ENCODE measurements at places on chromosomes 1 and 21. TPM values are rescaled to one million over a fixed set of nuclear protein-coding genes. Genes with fewer than 3 reads are reported as not detected.
A peak's percentile ranks its signal among the peaks of the same experiment; 100 is the strongest.

GRCh38 chr1:15254559-15254958 is 7.5 kb downstream of the FHAD1 start:
- no peaks in the 10 kb centered on the region for H3K27me3 ChIP-seq
- H3K27ac ChIP-seq, result no peak overlapping the region
- H3K36me3 ChIP-seq, result no peaks in the 10 kb centered on the region
- H3K4me1 ChIP-seq, result no peaks in the 10 kb centered on the region
- no peak overlapping the region for H3K4me3 ChIP-seq

- H3K36me3 ChIP-seq, result peaks cover 28% of the 10 kb centered on the region
- H3K27me3 ChIP-seq, result no peaks in the 10 kb centered on the region
- H3K27ac ChIP-seq, result no peak overlapping the region
- peaks cover 23% of the 10 kb centered on the region for H3K4me1 ChIP-seq
Observed at GRCh38 chr1:11985851-11986250, 5.6 kb downstream of the MFN2 start.

- H3K27me3 ChIP-seq, result no peaks in the 10 kb centered on the region
- no peak overlapping the region for H3K4me3 ChIP-seq
- H3K4me1 ChIP-seq, result no peaks in the 10 kb centered on the region
- no peak overlapping the region for H3K27ac ChIP-seq
Observed at GRCh38 chr1:169318536-169319244, 48.9 kb downstream of the NME7 start.

GRCh38 chr1:32247983-32248889 is 1.2 kb downstream of the FAM167B start:
- peak; percentile 87 for DNase-seq
- no peaks in the 10 kb centered on the region for H3K27me3 ChIP-seq
- no peaks in the 10 kb centered on the region for H3K36me3 ChIP-seq
- peak overlapping the region; percentile 74 for H3K27ac ChIP-seq
- H3K4me1 ChIP-seq, result peaks cover 17% of the 10 kb centered on the region

- H3K36me3 ChIP-seq, result no peaks in the 10 kb centered on the region
- H3K27ac ChIP-seq, result no peak overlapping the region
- H3K27me3 ChIP-seq, result no peaks in the 10 kb centered on the region
- peak; percentile 20 for DNase-seq
- no peak overlapping the region for H3K4me3 ChIP-seq
- H3K4me1 ChIP-seq, result peaks cover 31% of the 10 kb centered on the region
Observed at GRCh38 chr1:14970115-14970798, 183.3 kb upstream of the TMEM51 start.

DNA sequence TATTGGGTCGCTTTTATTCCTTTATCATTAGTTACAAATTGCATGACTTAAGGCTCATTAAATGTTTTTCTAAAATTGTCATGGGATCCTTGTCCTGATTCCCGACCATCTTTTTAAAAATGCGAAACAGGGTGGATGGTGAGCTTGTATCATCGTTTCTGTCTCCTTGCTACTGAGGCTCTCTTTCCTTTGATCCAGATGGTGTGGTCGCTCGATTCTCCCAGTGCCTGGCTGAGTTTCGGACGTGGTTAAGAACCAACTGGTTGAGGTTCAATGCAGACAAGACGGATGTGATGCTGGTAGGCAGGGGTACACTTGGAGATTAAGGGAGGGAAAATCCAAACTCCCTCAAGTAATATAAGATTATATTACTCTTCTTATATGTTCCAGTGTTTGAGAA is 1.2 kb downstream of the MIER1 start:
- peak overlapping the region; percentile 90 for H3K27ac ChIP-seq
- no peaks in the 10 kb centered on the region for H3K27me3 ChIP-seq
- H3K4me1 ChIP-seq, result peaks cover 28% of the 10 kb centered on the region
- DNase-seq, result no peak
- no peaks in the 10 kb centered on the region for H3K36me3 ChIP-seq
- H3K4me3 ChIP-seq, result peak overlapping the region; percentile 33

GRCh38 chr1:90911353-90911752 is 110.5 kb downstream of the ZNF644 start:
- no peaks in the 10 kb centered on the region for H3K27me3 ChIP-seq
- no peaks in the 10 kb centered on the region for H3K4me1 ChIP-seq
- no peak overlapping the region for H3K4me3 ChIP-seq
- DNase-seq, result no peak
- no peaks in the 10 kb centered on the region for H3K36me3 ChIP-seq
- H3K27ac ChIP-seq, result no peak overlapping the region

GRCh38 chr1:119140177-119141019 is at the start of gene WARS2:
Gene WARS2, minus strand, starts transcription at chr1:119140653. Its CDS starts 9 bp downstream, at chr1:119140644.
- peak; percentile 97 for DNase-seq
- H3K27me3 ChIP-seq, result no peaks in the 10 kb centered on the region
- no peaks in the 10 kb centered on the region for H3K36me3 ChIP-seq
- peaks cover 20% of the 10 kb centered on the region for H3K4me1 ChIP-seq
- H3K27ac ChIP-seq, result peak within 1 kb of the TSS; percentile 92

GRCh38 chr1:216456682-216457081 is 33.4 kb upstream of the USH2A start:
- no peaks in the 10 kb centered on the region for H3K4me1 ChIP-seq
- DNase-seq, result no peak

DNA sequence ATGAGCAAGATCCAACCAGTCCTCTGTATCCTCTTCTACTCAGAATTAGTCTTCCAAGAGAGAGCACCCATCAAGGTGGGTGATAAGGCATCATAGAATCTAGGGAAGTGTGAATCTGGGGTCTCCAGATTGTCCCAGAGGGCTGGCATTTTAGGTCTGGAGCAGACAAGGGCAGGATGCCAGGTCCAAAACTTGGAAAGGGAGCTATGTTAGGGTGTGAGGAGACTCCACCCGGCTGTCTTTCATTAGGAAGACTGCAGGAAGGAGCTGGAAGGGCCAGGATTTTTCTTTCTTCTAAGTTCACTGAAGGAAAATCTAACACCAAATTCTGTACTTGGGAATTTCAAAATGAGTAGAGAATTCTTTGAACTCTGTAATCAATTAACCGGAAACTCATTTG is 86.1 kb upstream of the BMP8A start:
- H3K4me1 ChIP-seq, result peaks cover 47% of the 10 kb centered on the region
- peak; percentile 33 for DNase-seq

DNA sequence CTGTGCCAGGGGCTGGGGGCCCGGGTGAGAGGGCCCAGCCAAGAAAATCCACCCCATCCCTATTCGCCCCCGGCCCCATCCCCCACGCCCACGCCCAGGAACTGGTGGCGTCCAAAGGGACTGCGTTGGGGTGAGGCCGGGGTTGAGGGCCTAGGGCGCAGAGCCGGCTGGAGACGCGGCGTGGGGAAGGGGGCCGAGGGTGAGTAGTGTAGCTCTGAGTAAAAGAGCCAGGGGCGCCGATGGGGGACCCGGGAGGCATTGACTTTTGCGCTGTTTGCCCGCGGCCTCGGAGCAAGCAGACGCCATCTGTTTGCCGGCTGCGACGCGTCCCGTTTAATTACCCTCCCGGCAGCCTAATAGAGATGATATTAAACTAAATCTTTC is 3.5 kb upstream of the DMRTA2 start:
- peaks cover 8% of the 10 kb centered on the region for H3K4me1 ChIP-seq
- no peak for DNase-seq
- no peaks in the 10 kb centered on the region for H3K36me3 ChIP-seq
- H3K27ac ChIP-seq, result no peak overlapping the region
- H3K27me3 ChIP-seq, result peaks cover 84% of the 10 kb centered on the region
- no peak overlapping the region for H3K4me3 ChIP-seq

GRCh38 chr1:53172426-53173128 is 24.0 kb upstream of the CPT2 start:
- DNase-seq, result no peak
- no peaks in the 10 kb centered on the region for H3K27me3 ChIP-seq
- H3K36me3 ChIP-seq, result no peaks in the 10 kb centered on the region
- no peak overlapping the region for H3K4me3 ChIP-seq
- H3K27ac ChIP-seq, result no peak overlapping the region
- H3K4me1 ChIP-seq, result no peaks in the 10 kb centered on the region

VSIG8 gene
- total RNA-seq, result 0.11 TPM

PAQR6 gene
- total RNA-seq, result 0.83 TPM

Measured in thyroid gland (tissue), 4 donors.